GM20000 (cell line): ENCODE measurements at places on chromosomes 3 and 15.

DNA sequence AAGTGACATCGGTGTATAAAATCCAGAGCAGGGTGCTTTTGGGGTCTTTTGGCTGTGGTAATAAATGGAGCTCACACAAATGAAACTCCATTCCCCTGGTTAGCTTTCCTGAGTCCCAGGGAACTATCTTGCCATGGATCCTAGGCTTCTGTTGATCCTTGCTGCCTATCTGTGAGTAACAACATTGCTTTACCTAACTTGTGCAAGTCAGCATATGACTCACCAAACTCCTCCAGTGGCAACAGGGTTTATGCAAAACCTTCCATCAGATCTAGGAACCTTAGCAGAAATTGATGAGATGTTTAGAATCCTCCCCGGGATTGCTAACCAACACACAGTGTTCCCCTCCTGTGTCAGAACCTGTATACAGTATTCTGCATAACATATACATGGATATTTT is 105.4 kb downstream of the SCAPER start:
- no peak for DNase-seq

DNA sequence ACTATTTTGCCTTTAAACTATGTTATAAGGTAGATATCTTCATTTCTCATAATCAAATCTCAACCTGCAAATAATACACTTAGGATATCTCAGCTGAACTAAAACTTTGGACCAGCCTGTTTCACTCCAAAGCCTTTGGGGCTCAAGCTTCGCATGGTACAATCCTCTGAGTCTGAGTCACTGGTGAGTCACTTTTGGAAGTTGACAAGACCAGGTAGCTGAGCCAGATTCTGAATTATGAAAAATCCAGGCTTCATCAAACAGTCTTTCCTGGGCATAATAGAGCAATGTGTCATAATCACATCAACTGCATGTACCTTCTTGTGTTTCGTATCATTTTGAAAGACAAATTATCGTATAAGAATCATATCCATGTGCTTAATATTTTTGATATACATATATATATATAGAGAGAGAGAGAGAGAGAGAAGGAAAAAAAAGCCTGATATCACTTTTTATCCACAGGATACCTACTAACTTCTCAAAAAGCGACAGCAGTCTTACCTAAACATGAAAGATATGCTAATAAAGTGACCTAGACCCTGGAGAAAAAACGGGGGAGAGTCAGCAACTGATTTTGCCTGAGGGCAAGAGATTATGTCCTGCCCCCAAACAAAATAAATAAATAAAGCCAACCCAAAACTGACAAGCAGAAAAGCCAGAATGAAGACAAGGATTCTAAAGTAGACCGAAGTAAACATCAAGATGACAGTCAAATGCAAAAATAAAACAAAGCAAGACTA is 263.9 kb upstream of the TGFBR2 start:
- DNase-seq = no peak

DNA sequence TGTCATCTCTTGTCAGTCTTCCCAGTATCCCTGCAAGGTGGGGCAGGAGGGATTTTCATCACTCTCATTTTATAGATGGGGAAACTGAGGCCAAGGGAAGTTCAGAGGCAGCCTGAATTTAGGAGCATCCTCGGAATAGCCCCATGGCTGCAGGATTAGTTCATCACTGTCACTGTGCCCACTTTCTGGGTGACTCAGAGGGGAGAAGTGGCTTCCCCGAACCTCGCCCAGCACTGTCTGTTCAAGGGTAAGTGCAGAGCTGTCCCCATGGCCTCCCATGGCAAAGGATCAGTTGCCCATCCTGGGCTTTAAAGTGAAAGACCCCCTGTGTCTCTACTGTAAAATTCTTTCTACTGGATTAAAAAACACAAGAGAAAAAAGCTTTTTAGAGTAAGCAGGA is 60.0 kb upstream of the SEC13 start:
- no peak for DNase-seq

DNA sequence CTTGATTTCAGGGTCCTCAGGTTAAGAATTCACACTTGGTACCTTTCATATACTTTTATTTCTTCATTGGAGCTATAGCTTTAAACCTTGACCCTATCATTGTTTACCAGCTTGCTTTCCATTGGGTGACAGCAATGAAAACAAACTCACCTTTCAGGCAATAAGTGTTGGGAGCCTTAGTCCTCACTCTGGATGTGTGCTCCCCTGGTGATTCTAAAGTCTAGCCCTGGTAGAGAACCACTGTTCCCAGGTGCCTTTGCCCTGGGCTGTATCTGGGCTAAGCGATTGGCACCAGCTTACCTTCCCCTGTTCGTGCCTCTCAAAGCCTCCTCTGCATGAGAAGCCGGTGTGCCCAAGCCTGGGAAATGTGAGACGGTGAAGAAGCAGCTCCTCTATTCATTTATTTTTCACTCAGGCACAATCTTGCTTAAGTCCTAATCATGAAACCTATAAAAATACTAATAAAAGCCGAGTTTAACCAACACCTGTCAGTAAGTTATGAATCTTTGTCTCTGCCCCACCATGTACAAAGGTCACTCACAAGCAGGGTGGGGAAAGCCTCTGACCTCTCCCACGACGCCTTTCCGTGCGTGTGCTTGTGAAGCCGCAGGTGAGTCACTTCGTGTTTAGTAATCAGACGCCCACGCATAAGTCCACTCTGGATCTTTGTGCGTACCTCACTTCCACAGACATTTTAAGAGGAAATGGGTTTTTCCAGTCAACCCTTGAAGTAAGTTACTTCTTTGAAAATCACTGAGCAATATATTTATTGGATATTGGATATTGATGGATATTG is 12.8 kb upstream of the ARRDC4 start:
- no peak for DNase-seq

- DNase-seq = no peak
These were observed 116.6 kb downstream of the CHDH start for GRCh38 chr3:53729618-53730017.

GRCh38 chr3:182617500-182617899 is 175.8 kb upstream of the ATP11B start:
- DNase-seq = no peak

DNA sequence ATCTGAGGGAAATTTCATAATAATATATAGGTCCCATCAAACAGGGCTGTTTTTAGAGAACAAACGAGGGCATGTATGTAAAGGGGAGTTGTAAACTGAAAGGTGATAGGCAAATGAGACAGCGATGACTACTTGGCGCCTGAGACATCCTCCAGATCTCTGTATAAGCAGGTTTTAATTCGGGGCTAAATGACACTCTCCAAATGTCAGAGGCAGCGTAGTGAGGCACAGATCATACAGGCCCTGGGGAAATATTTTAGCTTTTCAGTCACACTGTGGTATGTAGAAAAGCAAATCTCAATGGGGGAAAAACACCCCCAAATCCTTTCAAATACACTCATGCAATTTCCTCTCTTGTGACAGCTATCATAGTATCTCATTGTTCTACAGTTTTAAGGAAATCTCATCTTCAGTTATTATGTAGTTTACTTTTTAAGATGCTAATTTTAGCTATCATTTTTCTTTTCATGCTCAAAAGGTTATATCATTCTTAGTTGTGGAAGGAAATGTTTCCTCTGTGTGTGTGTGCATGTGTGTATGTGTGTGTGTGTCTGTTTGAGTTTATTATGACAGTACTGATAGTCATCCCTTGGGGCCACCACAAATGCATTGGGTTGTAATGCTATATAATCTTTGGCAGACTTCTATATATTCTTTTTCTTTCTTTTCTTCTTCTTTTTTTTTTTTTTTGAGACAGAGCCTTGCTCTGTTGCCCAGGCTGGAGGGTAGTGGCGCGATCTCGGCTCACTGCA is 1.1 kb downstream of the TPRG1 start:
- DNase-seq = no peak

GRCh38 chr3:122366379-122366749 is 16.7 kb downstream of the MIX23 start:
- no peak for DNase-seq

DNA sequence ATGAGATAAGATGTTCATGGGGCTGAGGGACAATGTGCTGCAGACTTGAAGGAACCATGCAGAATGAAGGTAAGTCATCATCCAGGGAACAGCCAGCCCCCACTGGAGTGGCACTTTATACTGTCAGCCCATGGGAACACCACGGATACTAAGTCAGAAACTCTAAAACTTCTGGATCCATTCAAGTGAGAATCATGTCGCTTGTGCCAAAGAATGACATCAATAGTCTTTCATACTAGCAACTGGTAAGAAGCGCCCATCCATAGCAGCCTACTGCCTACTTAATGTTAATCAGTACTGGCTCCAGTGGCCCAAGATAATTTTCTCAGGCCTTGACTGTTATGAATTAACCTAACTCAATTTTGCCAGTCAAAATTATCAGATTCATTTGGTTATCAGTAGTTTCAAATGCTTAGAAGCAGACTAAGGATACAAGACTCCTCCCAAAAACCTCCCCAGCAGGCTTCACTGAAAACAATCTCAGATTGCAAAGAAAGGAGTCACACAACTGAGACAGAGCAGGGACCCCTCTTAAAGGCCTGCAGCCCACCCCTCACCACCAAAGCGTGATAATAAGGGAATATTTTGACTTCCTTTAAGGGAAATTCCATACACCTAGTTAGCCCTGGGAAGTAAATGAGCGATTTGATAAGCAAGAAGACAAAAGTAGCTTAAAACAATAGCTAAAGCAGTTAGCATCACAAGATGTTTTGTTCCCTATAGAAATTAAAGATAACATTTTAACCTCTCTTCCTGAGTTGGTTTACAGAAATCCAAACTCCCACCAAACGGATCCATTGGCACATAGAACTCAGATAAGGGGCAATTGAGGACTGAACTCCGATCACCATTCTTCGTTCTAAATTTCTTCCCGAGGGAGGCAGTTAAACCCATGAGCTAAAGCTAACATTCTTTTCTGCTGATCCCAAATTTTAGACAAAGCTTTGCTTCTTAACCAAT is 98.8 kb downstream of the TGFBR2 start:
- DNase-seq = no peak

GRCh38 chr3:112409041-112409440 is 76.1 kb downstream of the CD200 start:
- no peak for DNase-seq

DNA sequence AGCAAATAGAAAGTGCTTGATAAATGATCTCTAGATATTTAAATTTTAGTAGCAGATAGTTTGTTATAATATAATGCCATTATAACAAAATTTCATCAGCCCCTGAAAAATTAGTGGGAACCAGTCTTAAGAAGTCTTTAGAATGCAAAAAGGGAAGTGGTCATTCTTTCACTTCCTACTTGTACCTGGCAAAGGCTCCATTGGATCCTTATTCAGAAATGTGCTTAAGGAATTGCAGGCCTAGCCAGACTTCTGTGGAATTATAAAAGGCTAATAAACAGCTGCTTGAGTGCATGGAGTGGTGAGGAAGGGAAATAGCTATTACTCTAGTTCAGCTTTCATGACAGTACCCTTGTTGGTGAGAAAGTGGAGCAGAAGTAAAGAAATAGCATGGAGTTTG is 24.2 kb downstream of the PPM1L start:
- DNase-seq = no peak

DNA sequence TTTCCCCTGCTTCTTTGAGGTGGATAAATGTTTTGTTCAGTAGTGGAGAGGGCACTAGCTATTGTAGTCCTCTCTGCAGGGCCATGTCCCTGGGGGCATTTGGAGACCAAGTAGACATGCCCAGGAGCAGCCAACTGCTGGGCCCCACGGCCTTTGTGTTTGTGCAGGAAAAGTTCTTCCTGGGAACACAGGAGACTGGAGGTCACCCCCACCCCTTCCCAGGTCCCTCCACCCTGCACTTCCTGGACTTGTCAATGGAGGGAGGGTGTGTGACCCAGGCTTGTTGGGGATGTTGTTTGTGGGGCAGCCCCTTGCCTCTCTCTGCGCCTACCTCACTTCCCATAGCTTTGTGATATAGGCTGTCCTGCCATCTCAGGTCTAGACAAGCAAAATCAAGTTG is 317.0 kb upstream of the LRRFIP2 start:
- no peak for DNase-seq

GRCh38 chr15:79956354-79956939 is 14.5 kb downstream of the BCL2A1 start:
- no peak for DNase-seq

GRCh38 chr3:74370342-74370741 is 244.1 kb downstream of the CNTN3 start:
- DNase-seq = no peak

DNA sequence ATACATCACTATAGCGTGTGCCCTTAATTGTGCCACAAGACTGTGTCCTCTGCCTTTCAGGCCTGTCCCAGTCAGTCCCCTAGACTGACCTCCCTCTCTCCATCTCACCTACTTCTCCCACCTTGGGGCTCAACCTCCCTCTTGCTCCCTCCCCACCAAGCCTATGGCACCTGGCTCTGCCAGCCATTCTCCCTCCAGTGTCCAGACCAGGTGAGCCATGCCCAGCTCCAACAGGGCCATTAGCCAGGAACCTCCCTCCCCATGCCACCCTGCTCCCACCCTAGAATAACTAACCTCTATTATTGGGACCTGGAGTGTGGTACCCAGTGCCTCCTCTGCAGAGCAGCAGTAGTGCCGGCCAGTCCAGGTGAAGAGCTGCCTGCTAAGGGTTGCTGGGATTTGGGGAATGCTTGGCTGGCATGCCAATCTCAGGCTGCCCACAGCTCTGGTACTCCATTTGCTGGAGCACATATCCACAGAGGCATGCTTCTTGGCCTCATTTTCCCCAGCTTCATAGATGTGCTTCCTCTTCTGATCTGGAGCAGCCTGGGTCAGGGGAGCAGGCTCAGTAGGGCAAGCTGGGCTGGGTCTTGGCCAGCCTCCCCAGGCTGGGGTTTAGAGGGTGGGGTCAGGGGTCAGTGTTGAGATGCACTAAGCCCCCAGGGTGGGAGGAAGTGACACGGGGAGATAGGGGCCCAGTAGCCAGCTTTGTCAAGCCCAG is 38.8 kb downstream of the SAXO2 start:
- DNase-seq = no peak

DNA sequence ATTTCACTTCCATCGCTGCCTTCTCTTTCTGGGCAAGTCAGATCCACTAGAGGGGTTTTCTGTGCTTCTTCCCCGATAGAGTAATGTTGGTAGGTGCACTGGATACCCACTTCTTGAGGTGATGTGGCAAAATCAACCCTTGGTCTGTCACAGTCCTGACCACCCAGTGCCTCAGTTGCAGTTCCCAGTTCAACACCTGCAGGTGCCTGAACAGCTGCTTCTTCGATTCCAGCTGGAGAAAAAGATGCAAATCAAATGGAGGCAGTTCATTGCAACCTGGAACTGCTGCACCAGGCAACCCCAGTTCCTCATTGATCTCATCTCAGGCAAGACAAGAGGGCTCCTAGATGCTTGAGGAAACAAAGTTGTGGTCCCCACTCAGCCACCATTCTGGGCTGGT is 186.6 kb downstream of the UBE2E2 start:
- no peak for DNase-seq

DNA sequence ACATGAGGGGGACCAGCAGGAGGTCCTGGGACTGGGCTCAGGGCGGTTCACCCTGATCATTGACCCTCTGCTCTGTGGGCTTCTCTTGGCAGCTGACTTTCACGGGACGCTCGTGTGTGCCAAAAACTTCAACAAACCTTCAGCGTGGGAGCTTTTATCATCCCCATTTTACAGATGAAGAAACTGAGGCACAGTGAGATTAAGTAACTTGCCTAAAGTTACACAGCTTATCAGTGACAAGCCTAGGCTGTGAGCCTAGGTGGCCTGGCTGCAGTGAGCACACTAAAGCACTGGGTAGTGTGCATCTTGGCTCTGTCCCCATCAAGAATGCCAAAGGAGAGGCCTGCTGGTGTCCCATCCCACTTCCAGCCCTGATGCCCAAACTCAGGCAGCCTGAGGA is 23.6 kb upstream of the DUSP7 start:
- DNase-seq = no peak

- no peak for DNase-seq
These were observed 26.9 kb downstream of the BMF start for GRCh38 chr15:40081691-40082194.
